ENCODE measurements at places on chromosomes 3 and 15.

- peak; percentile 44 for DNase-seq
These were observed 51.8 kb downstream of the IQSEC1 start for GRCh38 chr3:13021141-13022114.

- DNase-seq: no peak
These were observed 56.5 kb downstream of the TMEM266 start for GRCh38 chr15:76116138-76116885.

- no peak for DNase-seq
These were observed 6.8 kb upstream of the PKM start for GRCh38 chr15:72237853-72238224.

- DNase-seq: no peak
These were observed 14.7 kb downstream of the CHD2 start for GRCh38 chr15:92914768-92915221.

GRCh38 chr3:155869691-155870090 is 759 bp upstream of the GMPS start:
- no peak for DNase-seq

DNA sequence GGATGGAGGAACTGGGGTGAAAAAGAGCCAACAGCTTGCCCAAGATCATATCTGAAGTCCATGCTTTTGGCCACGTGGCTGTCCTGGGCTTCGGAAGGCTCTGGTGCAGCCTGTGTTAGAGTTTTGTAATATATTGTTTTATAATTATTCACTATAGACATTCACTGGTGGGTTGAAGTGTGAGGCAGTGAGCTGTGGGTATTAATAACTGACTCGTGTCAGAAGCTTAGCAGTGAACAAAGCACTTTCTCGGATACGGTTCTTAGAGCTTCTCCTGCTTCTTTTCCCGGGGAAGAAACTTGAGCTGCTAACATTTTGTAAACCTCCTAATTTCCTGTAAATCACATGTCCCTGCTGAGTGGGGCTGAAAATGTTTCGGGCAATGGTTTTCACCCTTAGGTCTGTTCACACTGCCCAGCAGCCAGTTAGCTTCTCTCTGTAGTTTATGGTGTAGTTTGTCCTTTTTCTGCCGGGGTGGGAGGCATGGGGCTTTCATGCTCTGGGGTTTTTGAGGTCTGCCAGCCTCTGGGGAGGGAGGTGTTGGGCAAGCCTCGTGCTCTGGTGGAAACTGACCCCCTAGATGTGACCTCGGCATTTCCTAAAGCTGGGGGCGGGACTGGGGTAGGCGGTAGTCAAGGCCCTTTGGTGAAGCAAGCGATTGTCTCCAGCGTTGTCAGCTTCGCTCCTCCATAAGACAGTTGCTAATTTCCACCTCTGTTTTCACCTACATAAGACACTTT is 1.7 kb downstream of the MRAS start:
- DNase-seq: no peak

GRCh38 chr3:164352991-164353390 is 725.3 kb downstream of the SI start:
- no peak for DNase-seq

DNA sequence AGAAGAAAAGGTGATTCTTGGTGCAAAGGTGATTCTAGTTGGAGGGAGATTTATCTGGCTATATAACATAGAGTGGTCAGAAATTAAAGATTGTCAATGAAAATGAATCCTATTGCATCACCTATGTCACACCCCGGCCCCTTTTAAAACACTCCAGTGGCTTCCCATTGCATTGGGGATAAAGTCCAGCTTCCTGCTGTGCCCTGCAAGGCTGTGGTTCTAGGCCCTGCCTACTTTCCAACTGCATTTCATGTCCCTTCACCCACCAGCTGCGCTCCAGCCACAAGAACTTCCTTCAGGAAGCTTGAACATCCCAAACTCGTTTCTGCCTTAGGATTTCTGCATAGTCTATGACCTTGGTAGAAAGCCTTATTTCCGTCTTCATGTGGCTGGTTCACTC is 118.7 kb upstream of the UMPS start:
- no peak for DNase-seq

- DNase-seq: no peak
These were observed 521.4 kb upstream of the TGFBR2 start for GRCh38 chr3:30084971-30085403.

DNA sequence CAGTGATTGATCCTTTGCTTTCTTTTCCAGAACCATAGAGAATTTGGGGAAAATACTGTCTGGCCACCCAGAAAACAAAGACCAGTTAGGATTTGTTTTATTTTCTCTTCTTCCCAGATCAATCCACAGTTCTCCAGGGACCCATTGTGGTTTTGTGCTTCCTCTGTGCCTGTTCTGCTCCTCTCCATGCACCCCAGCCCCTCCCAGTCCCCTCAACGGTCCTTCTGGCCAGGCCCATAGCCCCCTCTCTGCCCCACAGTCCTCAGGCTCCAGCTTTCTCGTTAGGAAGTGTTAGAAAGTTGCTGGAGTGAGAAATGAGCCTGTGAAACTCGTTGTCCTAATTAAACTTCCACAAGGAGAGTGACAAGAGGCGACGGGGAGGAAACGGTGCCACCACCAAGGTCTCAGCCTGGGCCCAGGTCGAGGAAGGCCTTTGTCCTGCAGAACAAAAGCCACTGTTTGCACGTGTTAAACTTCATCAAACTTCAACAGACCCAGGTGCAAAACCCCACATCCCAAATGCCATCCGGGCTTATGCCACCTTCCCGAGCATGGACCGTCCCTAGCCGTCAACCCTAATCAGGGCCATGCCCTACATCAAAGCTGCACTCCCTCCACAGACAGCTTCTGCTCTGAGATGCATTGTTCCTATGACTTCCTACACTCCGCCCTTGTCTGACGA is 18.7 kb upstream of the ALDH1A3 start:
- no peak for DNase-seq

- no peak for DNase-seq
These were observed 17.8 kb upstream of the UTS2B start for GRCh38 chr3:191348098-191348497.

- DNase-seq: no peak
These were observed 47.1 kb upstream of the LSAMP start for GRCh38 chr3:116492379-116492778.

- DNase-seq: peak; percentile 86
These were observed 61.8 kb downstream of the GLDN start for GRCh38 chr15:51403072-51403878.

- peak; percentile 64 for DNase-seq
These were observed 64.1 kb downstream of the TLE3 start for GRCh38 chr15:70033529-70034140.

GRCh38 chr3:183797996-183798395 is 27.4 kb downstream of the MAP6D1 start:
- DNase-seq: no peak

- no peak for DNase-seq
These were observed 578.8 kb downstream of the ROBO2 start for GRCh38 chr3:77618686-77619085.

DNA sequence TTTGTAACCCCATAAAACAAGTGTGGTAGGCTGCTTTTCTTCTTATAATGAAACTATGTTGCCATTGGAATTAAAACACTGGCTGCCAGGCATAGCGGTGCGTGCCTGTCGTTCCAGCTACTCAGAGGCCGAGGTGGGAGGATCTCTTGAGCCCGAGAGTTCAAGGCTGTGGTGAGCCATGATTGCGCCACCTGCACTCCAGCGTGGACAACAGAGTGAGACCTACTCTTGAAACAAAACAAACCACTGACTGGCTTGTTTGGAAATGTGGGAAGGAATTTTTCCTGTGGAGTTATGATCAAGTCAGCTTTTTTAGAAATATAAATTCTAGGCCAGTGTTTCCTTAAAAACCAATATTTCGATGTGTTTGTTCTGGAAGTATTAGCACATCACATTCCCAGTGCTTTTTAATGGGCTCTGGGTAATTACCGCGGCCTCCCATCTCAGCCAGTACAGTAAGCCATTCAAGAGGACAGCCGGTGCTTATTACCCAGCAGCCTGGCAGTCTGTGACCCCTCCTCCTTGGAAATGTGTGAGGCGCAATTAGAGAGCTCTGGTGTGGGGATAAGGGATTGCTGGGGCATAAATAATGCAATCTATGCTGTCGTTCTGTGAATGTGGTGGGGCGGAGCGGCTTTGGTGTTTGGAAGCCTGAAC is 58.3 kb upstream of the TRAK1 start:
- no peak for DNase-seq

Data from osteoblast (primary cell).